NCI-H187 treated with DMSO at 0.1 percent for 48 hours (cell line): ENCODE measurements at places on chromosomes 7 and 10.

DNA sequence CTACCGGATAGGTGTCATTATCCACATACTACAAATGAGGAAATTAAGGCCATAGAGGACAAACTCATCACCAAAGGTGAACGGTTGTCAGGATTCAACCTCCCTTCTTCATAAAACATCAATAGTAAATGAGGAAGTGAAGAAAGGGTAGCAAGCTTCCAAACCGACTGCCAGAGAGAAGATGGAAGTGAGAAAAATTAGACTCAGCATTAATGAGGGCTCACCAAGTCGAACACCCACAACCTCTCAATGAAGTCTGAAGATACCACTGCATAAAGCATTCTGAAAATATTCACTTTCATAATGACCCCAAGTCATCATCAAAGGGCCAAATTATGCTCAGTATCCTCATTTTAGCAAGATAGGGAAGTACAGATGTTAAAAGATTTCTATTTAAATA is 29.6 kb downstream of the ABCB4 start:
- DNase-seq, result no peak

DNA sequence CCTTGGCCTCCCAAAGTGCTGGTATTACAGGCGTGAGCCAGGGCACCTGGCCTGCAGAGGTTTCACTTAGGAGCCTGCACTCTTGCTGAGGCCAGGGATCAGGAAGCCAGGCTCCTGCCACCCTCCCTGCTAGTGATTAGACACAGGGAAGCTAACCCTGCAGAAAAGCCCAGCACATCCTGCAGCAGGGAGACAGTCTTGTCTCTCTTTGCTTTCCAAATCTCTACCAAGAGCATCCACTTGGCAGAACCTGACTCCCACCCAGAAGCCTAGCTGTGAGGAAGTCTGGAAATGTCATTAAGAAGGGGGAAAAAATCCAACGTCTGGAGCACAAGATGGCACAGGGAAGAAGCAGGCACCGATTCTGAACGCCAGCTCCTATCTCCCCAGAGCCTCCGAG is 8.0 kb upstream of the FAM171A1 start:
- no peak for DNase-seq

GRCh38 chr10:4195213-4195612 is 410.2 kb upstream of the KLF6 start:
- no peak for DNase-seq

- DNase-seq, result no peak
These were observed 7.7 kb upstream of the COBL start for GRCh38 chr7:51324206-51324898.

DNA sequence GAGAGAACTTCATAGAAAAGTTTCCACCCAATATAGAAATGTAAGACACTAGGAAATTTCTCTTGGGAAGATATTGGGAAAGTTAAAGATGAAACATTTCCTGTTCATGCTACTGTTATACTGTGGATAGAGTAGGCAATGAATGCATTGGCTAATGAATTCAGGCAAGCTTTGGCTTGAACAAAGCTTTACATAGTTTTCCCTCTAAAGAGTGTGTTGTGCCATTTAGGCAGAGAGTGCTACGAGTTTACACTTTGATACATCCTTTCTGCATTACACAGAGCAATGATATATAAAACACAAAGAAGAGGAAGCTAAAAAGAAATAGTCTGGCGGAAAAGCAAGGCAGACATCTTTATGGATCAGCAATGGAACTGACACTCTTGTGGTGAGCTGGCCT is 125.9 kb upstream of the SHH start:
- no peak for DNase-seq

DNA sequence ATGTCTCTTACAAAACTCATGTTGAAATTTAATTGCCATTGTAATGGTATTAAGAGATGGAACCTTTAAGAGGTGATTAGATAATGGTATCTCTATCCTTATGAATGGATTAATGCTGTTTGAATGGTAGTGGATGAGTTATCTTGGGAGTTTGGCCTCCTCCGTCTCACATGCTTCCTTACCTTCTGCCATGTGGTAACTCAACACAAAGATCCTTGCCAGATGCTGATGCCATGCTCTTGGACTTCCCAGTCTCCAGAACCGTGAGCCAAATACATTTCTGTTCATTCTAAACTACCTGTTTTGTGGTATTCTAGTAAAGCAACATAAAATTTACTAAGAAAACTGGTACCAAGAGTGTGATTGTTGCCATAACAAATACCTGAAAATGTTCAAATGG is 23.2 kb downstream of the PTEN start:
- DNase-seq, result no peak

GRCh38 chr7:35695987-35696386 is 1.1 kb upstream of the HERPUD2 start:
- no peak for DNase-seq

- no peak for DNase-seq
These were observed 365.2 kb upstream of the ZMIZ1 start for GRCh38 chr10:78703593-78703992.

DNA sequence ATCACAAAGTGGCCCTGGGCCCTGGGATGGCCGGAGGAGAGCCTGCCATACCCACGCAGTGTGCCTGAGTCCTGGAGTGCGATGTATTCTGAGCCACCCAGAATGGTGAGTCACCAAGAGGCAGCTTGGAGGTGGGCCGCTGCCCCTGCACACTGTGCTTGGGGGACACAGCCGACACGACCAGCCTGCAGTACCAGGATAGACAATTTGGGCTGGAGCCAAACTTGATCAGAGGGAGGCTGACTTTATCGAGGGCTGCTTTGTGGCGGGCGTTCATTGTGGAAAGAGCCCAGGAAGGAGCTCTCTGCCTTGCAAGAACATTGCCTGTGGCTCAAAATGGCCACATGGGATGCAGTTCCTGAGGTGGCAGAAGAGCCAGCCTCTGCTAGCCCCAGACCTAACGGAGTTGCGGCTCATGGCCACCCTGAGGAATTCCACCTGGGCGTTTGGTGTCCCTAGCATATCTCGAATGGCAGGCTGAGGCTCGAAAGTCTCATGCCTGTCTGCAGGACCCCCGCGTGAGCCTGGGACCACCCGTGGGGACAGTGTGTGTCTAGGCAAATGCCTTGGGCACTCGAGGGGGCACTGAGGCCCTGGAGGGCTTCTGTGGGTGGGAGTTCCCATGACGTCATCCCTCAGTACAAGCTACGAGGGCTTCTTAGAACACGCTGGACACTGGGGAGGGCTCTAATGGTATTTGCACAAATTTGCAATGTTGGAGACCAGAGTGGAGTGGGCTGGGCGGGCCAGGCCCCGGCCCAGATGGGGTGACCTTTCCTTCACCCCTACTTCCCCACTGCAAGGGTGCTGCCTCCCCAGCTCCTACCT is 79.7 kb downstream of the LHPP start:
- DNase-seq, result no peak

DNA sequence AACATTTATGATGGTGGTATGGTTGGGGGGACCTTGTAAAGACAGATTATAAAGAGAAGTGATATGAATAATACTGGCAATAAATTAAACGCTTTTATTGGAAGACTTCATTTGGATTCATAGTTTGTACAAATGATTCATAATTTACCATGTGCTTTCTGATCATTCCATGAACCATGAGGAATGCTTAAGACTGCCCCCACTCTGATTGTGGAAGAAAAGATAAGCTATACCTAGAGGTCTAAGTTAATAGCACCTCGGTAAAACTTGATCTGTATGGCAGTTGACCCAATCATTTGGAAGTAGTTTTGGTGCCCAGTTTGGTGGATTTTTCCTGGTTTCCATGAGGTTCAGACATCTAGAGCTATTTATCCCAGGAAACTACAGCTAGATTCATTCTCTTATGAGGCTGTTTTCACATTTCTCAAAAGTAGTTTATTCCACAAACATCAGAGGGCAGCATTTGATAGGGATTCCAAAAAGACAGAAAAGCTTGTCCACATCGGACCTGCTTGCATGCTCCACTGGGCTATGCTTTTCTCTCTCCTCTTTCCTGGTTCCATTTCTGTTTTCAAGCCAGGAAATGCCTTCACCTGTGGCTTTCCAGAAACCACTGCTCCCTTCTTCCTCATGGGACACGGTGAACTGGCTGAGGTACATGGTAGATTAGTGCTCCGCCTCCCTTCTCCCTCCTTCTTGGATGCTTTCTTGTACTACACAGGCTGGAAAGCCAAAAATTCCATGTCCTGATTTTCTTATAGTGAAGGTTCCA is 29.2 kb downstream of the TFAM start:
- DNase-seq, result no peak

GRCh38 chr10:22597138-22597537 is 117.2 kb downstream of the PIP4K2A start:
- DNase-seq, result no peak

GRCh38 chr7:139127648-139128047 is 18.1 kb upstream of the ZC3HAV1 start:
- DNase-seq, result no peak

DNA sequence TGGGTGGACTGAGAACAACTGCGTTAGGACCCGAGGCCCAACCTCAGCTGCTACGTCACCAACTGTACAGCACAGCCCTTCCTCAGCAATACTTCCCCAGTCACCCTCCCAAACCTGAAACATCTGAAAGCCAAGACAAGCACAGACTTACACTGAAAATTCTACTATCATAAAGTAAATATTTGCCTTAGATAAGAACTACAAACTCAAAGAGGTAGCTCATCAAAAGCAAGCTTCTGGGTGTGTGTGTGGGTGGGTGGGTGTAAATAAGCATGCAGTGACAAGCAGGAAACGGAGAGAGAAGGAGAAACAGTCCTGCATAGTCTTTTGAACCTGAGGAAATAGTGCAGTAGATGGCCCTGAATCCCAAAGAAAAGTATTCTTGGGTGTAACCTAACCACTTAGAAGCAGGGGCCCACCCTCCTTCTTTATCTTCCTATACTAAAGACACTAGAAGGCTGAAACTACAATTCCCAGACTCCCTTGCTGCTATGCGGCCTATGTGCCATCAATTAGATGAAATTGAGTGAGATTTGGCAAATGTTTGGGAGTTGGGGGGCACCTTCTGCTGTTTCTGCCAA is 18.7 kb downstream of the SLC25A13 start:
- no peak for DNase-seq

GRCh38 chr10:53477313-53477675 is 704.7 kb upstream of the MBL2 start:
- DNase-seq, result no peak

DNA sequence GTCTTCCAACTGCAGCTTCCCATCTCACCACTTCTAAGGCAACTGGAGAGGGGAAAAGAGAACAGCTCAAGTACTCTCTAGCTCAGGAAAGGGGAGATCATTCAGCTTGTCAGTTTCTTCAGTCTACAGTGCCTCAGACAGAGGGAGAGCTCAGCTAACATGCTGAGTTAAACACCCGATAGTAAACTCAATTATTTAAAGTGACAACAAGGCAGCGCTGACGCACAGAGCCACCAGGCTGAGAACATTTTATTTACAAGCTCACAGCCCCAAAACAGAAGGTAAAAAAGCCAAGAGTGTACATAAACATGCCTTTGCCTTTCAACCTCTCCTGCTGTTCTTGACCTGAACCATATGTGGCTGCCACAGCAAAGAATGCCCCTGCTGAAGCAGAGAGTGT is 10.1 kb upstream of the CUZD1 start:
- no peak for DNase-seq

GRCh38 chr7:102934701-102935100 is 21.9 kb downstream of the LRRC17 start:
- no peak for DNase-seq

DNA sequence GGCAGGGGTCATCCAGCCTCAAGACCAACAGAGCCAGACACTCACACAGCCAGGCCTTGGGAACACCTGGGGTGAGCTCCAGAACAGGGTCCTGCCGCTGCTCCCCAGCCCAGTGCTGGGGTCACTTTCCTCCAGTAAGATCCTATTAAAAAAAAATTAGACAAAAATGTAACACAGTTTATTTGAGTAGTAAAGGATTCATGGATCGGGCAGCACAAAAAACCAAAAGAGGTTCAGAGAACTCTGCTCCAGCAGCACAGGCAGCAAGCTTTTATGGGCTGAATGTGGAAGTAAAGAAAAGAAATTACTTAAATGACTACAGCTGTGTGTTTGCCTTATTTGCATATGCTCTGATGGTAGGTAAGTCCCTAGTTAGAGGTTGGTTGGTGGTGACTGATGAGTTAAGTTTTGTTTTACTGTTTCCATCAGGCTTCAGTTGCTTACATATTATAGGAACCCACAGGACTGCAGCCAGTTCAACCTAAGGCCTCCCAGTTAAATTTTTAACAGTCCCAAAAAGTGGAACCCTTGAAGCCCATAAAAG is 80.5 kb upstream of the FGFR2 start:
- no peak for DNase-seq

DNA sequence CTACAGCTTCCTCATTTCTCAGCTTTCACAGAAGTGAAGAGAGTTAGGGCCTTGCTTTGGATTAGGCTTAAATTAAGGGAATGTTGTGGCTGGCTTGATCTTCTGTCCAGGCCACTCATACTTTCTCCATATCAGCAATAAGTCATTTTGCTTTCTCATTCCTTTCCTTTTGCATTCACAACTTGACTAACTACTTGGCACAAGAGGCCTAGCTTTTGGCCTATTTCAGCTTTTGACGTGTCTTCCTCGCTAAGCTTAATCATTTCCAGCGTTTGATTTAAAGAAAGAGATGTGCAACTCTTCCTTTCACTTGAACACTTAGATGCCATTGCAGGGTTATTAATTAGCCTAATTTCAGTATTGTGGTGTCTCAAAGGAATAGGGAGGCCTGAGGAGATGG is 712.0 kb downstream of the INHBA start:
- DNase-seq, result no peak

DNA sequence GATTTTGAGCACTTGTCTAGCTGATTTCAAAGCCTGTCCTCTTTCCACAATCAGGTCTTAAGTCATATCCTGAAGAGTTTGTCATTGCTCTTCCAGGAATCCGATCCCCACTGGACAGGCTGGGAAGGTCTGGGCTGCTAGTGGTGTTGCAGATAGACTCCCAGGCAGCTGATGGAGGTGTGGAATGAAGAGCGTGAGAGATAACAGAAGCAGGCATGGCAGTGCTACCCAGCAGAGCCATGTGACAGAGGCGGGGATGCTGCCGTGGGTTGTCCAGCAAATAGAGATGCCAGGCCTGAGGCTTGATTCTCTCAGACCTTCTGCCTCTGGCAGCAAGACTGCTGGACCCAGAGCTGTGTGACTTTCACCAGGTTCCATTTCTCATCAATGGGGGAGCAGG is 116.5 kb upstream of the EEPD1 start:
- no peak for DNase-seq

DNA sequence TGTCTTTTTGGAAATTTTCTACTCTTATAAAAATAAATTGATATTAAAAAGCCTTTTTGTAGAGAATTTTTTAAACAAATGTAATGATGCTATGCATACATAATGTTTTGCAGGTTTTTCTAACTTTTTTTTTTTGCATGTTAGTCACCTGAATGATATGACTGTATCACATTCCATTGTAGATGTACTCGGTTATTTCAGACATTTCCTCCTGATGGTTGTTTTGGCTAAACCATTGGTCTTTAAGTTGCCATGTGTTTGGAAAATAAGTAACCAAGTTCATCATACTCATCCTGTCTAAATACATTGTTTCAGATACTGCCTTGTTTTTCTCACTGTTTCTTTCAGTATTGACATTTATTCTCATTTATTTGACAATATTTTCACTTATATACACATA is 25.8 kb downstream of the NHLRC2 start:
- DNase-seq, result no peak

GRCh38 chr7:30469303-30469702 is 9.3 kb downstream of the NOD1 start:
- no peak for DNase-seq
